ENCODE measurements at places on chromosomes 16 and 17. TPM values are rescaled to one million over a fixed set of nuclear protein-coding genes. Genes with fewer than 3 reads are reported as not detected.
A peak's percentile ranks its signal among the peaks of the same experiment; 100 is the strongest.

CDH15 gene
- 0.28 TPM for total RNA-seq

- no peak for DNase-seq
These were observed 22.8 kb downstream of the ABCC1 start for GRCh38 chr16:15972046-15972868.

DNA sequence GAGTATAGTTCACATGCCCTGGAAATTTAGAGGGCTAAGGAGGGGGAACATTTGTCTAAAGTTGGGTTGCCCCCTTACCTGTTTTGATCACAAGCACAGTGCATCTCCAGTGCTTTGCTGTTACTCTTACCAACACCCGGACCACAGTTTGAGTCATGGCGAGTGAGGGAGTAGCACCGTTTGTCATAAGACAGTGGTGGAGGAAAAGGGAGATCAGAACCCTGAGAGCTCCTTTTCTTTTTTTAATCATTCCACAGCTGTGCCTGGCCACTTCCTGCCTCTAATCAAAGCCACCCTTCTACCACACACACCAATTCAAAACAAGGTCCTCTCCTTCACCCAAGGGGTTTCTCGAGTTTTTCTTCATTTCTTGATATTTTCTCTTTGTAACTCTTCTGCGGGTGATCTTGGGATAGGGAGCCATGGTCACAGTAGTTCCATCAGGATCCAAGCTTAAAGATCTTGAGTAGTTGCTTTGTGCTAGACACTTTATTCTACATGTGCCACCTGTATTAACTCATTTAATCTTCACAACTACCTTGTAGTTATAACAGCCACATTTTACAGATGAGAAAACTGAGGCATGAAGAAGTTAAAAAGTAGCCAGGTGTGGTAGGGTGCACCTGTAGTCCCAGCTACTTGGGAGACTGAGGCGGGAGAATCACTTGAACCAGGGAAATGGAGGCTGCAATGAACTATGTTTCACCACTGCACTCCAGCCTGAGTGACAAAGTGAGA, 5.0 kb upstream of the MYL4 start:
- no peak for DNase-seq

DNA sequence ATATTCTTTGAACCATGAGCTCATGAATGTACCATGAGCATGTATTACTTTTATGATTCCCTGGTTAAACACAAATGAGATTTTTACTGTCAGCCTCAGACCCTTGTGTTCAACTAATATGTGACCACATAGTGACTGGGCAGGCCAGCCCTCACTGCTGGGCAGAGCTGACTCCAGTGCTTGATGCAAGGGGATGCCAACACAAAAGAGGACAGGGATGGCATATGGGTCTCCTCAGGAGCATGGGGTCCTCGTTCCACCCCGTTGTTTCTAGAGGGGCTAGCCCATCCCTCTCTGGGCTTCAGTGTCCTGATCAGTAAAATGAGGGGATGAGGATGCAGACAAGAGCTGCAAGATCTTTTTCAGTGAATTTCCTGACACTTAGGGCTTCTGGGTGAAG, 19.3 kb downstream of the CFAP20 start:
- no peak for DNase-seq

DNA sequence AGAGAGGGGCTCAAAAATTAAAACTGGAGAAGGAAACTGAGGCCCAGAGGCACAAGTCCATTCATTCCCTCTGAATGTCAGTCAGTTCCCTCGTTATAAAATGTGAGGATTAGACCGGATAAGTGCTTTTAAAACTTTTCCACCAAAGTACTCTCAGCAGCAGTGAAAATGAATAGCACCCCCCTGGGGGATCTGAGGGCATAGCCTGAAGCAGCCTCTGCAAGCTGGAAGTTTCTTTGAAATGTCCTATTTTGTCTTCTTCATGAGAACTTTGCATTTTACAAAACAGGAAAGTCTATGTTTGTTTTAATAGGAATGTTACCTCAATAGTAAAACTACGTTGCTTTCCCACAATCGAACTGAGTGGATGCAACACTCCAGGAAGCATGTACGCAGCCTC, 273.0 kb downstream of the CEP112 start:
- DNase-seq, result no peak

TRIM25 gene
- 14.8 TPM for total RNA-seq

CLDN9 gene
- not detected for total RNA-seq

CCDC40 gene
- 3.0 TPM for total RNA-seq

DNA sequence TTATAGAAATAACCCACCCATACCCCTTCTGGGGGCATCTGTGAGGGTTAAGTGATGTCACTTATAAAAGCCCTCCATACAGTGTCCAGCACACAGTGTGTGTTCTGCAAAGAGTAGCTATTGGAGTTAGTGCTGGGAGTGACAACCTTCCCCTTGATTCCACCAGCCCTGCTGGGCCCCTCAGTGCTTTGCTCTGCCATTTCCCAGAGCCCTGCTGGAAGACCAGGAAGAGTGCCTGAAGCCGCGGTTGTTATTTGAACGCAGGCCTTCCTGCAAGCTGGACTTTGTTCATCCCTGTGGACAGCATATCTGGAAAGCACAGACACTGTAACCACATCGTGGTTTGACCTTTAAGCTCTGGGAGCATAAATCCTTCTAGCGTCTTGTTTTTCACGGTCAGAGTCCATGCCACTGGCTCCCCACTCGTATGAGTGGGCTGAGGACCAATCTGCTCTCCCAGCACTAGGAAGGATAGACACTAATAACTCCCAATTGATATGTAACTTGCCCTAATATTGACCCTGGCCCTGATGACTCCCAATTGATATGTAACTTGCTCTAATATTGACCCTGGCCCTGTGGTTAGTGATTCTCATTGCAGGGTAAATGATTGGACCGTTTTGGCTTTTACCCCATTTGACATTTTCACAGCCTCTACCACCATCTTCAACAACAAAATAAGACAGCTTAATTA, 297.1 kb upstream of the MAF start:
- DNase-seq, result no peak

GRCh38 chr17:509316-509715, 156.7 kb upstream of the RPH3AL start:
- DNase-seq, result no peak

DNA sequence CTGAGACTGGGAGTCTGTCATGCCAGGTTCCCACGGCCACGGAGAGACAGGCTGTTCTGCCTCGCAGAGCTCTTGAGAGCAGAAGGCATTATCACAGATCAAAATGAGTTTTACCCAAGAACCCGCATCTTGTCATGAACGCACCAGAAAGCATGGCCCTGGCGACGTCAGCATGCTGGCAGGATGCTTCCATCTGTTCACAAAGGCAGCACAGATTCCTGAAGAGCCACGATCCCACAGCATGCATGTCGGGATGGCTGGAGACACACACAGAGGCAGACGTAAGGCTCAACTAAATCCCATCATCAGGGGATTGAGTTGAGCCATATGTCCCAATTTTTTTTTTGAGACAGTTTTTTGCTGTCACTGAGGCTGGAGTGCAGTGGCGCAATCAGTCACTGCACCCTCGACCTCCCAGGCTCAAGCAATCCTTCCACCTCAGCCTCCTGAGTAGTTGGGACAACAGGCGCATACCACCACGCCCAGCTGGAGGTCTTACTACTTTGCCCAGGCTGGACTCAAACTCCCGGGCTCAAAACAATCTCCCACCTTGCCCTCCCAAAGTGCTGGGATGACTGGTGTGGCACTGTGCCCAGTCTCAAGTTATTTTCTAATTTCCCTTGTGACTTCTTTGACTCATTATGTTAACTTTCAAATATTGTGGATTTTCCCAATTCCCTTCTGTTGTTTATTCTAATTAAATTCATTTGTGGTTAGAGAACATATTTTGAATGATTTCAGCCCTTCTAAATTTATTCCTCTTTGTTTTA, 11.1 kb downstream of the FANCA start:
- DNase-seq, result no peak

GRCh38 chr17:19369846-19370492, 7.4 kb upstream of the B9D1 start:
- peak; percentile 46 for DNase-seq

- DNase-seq, result no peak
These were observed 1.2 kb downstream of the CDT1 start for GRCh38 chr16:88804552-88805339.

CDH8 gene
- not detected for total RNA-seq

GRCh38 chr16:68319185-68319908, 8.5 kb downstream of the PRMT7 start:
- no peak for DNase-seq

GRCh38 chr17:38329808-38330730, 13.7 kb downstream of the GPR179 start:
- DNase-seq, result no peak

DNA sequence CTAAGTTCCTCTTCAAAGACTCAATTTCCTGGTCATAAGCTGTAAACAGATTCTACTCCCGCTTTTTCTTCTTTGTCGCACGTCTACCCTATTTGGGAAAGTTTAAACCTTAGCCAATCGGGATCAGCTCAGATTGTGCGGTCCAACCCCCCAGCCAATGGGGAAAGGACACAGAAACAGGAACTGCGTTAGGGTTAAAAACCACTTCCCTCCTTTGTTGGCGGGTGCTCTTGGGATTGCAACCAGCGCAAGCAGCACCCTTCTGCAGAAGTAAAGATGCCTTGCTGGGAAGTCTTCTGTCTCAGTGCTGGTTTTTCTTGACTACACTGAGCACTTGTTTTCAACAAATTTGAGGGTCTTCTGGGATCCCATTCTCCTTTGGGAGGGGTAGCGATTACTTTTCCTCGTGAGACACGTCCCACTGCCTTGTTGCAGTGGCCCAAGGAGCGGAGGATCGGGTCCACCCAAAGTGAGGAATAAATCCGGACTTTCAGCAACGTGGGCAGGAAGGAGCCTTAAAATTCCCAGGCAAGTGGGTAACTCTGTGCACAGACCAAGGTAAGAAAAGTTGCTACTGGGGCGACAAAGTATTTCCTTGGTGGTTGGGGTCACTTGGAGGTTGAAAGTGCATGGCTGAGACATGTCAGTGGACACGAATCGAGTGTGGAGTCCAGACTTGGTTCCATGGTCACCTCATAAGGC, 1.0 kb upstream of the YPEL3 start:
- no peak for DNase-seq

GRCh38 chr17:20097330-20097729, 88.2 kb downstream of the SPECC1 start:
- DNase-seq, result no peak

HS3ST2 gene
- 3.7 TPM for total RNA-seq

DNA sequence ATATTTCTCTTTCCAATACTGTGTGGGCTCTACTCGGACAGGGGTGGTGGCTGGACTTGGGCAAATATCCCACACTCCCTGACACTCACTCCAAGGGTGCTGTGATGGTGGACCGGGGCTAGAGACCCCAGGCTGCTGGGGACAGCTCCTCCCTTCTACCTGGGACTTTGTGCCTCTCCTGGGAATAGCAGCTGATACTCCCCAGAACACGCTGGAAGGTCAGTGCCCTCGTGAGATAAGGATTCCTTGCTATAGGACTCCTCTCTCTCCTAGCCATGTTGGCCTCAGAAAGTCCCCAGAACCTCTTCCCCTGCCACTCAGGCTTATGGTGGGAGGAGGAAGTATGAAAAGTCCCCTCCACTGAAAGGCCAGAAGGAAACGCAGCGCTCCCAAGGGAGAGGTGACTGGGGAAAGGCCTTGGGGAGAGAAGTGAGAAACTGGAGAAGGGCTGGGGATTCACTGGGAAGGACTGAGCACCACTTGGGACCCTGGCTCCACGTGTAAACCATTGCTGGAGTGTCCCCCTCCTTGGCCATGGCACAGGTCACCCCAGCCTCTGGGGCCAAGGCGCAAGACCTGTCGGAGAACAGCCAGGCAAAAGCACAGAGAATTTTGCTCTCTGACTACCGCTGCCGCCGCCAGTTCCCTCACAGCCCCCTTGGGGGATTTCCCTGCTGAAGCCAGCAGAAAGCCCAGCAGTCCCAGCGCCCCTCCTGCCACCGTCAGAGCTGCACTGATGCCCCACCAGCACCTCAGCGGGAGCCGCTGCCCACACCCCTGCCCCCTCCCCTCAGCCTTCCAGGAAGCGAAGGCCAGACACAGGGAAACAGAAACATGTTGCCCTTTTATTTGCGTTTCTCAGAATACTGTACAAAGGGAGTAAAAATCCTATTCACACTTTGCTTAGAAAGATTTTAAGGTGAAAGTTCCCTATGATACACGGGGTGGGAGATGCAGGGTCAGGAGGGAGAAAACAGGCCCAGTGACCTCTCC, 2.1 kb upstream of the GSDMB start:
- DNase-seq, result no peak

- no peak for DNase-seq
These were observed 2.6 kb downstream of the EXOC3L1 start for GRCh38 chr16:67187175-67187890.

DNA sequence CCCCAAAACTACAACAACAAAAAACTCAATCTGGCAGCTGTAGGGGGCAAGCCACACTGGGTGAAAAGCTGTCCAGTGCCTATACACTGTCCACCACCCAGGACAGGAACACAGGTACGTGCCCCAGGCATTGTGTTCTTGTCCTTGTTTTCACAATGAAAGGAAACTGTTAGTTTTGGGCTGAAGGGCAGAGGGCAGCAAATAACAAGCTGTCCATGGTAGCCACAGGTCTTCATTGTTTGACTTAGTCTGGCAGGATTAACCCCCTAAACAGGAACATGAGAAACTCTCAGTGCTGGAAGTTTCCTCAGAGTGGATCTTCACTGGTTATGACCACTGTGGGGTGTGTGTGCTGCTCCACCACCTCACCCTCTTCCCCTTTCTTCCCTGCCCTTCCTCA, 224.6 kb upstream of the N4BP1 start:
- no peak for DNase-seq

- DNase-seq, result no peak
These were observed 5.0 kb upstream of the ARHGAP17 start for GRCh38 chr16:25020112-25020631.

DNA sequence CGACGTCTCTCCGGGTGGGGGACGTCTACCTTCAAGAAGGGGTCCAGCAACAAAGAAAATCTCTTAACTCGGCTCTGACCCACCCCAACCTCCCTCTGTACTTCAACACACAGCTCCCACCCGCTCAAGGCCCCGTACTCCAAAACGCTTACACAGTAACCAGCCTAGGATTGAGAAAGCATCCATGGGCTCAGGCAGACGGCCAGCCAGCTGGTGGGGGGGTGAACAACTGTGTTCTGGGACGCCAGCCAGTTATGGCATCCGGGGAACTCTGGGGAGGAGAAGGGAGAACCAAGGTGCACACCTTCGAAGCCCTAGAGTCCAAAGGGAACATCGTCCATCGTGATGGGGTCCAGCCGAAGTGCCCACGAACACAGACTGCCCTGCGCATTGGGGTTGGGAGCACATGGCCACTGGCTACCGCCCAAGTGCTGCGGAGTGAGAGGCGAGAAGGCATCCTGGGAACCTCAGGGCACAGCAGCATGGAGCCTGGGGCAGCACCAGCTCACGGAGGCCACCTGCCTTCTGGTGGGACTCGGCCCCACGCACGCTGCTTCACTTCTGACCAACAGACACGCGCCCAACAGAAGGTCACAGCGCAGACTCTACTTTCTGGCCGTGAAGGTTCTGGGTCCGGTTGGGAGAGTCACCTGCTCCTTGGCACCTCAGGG, 14.3 kb downstream of the SLC16A3 start:
- DNase-seq, result peak; percentile 95

DNA sequence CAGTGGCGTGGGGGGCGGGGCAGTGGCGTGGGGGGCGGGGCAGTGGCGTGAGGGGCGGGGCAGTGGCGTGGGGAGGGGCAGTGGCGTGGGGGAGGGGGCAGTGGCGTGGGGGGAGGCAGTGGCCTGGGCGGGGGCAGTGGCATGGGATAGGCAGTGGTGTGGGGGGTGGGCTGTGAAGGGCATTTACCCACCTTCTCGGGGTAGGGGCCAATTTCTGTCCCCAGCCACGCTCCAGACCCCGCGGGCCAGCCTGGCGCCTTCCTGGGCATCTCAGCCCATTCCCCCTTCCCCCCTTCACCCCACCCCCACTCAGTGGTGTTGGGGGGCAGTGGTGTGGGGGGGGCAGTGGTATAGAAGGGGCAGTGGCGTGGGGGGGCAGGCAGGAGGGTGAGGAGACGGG, 92.7 kb downstream of the LITAF start:
- DNase-seq, result no peak

- no peak for DNase-seq
These were observed 715 bp downstream of the ENDOV start for GRCh38 chr17:80415626-80416137.

Measured in adrenal gland (tissue), 19 donors.